GF-D8 (cell line): ENCODE measurements at places on chromosomes 3 and 15.

DNA sequence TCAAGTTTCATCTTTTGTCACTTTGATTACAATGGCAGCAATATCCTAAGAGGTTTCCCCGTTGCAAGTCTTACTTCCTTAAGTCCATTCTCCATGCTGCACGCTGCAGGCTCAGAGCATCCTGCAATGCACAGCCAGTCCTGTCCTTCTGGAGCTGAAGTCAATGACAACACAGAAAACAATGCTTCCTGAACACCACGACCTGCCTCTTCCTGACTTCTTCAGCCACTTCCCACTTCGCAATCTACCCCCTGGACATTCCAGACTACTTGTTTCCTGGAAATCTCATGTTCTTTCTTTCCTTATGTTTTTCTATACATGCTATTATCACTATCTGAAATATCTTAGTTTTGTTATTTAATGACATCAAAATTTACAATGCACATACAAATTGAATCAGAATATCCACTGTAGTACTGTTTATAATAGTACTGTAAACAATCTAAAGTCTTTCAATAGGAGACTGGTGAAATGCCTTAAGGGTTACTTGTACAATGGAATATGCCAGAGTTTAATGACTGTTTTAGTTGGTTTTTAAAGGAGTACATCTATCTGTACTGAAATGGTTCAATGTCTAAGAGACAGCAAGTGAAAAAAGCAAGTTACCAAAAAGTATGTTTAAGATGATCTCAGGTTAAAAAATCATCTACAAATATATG lies 113.7 kb upstream of the PRTG start:
- no peak for DNase-seq

DNA sequence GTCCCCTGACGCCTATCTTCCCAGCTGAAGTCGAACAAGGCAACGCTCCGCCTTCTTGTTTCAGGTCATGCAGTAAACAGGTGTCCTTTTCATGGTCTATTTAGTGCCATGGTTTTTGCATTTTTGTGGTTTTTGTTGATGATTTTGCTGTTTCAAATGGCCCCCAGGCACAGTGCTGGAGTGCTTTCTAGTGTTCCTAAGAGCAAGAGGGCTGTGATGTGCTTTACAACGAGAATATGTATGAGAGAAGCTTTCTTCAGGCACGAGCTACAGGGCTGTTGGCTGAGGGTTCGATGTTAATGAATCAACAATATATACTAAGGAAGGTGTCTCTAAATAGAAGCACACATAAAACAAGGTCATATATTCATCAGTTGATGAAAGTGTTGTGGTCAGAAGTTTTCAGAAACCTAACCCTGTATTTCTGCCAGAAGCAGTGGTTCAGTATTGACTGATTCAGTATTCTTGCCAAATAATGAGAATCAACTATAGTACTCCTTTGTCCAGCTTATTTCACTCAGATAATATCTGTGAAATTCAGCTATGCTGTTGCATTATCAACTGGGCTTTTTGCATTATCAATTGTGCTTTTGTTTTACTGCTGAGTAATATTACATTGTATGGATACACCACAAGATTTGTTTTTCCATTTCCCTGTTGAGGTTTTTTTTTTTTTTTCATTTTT lies 18.5 kb downstream of the LIMD1 start:
- no peak for DNase-seq

GRCh38 chr15:69341356-69341755 lies 42.6 kb downstream of the PAQR5 start:
- DNase-seq = no peak

DNA sequence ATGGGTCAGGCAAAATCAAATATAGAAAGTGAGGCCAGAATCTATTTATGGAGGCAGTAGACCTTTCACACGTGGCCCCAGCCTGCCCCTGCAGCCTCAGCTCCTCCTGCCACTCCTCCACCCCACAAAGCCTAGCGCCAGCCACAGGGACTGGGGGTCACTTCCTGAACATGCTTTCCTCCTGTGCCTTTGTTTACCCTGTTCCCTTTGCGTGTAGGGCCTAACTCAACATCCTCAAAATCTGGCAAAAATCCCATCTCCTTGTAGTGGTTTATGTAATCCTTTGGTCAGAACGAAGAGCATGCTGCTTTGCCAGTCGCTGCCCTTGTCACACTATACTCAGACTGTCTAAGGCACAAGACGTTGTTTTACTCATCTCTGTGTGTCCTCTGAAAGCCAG lies 39.6 kb downstream of the KBTBD12 start:
- no peak for DNase-seq

DNA sequence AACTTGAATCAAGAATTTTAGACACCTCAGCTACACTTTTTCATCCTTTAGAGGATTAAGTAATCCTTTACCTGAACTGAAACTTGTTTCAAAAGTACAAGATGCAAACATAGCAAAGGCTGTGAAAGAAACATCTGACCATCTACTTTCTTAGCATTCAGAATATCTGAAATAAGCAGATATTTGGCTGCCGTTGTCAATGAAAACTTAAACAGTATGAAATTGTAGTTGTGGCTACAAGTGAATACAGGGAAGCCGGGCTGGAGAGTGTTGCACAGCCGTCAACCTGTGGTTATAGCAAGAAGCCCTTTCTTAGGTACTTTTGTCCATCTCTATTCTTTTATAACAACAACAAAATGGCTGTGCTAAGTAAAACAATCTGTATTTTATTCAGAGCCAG lies 6.9 kb upstream of the CX3CR1 start:
- no peak for DNase-seq

GRCh38 chr15:81301815-81302399 lies 22.0 kb downstream of the STARD5 start:
- no peak for DNase-seq

- DNase-seq = no peak
Observed at GRCh38 chr15:58771621-58772250, 634 bp downstream of the MINDY2 start.

DNA sequence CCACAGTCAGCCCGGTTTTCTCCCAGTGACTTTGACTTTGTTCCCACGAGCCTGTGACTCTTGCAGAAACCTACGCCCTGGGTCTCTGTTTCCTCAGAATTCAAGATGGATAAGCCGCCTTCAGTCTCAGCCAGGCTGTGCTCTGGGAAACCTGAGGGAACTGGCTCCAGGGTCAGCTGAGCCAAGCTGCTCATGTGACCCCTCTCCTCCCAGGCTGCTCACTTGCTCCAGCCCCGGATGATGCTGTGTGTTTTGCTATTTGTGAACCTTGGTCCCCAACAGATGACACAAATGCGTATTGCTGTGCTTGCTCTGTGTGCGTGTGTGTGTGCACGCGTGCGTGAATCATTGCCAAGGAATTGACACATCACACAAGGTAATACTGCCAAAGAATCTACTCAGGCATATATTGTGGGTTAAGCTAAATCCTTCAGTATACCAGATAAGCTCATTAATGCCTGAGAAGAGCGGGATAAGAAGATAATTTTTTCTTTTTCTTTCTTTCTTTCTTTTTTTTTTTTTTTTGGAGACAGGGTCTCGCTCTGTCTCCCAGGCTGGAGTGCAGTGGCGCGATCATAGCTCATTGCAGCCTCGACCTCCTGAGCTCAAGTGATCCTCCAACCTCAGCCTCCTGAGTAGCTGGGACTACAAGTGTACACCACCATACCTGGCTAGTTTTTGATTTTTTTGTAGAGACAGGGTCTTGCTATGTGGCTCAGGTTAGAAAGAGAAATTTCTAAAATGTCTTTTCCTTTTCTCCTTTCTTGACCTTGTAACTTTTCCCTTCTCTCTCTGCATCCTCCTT lies 29.2 kb upstream of the UMPS start:
- DNase-seq = no peak

DNA sequence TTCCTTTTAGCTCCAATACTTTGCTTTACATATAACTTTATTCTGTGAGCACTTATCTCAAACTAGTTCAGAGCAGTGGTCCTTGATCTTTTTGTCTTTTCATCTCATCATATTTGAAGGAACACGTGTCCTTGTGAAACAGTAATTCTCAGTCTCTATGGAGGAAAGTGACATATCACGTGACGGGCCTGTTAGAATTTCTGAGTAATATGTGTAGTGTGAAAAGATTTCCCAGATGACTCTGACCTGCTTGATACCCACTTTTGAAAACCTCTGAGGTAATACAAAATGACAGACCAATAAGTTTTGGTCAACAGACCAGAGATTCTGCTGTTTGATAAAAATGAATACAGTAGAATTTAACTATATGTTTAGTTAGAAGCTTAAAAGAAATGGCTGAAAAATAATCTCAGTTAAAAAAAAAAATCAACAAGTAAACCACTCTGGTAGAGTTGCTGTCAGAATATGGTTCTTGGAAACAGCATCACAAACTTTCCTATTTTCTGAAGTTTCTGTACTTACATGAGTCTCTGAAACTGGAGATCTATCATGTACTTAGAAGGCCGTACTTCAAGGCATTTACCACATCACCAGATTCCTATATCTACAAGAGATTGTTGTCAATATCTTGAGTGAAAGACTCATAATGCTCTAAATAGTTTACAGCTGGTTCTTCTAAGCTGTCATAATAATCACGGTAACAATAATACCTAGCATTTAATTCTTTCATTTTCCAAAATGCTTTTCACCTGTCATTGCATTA lies 590.2 kb upstream of the TBL1XR1 start:
- no peak for DNase-seq

DNA sequence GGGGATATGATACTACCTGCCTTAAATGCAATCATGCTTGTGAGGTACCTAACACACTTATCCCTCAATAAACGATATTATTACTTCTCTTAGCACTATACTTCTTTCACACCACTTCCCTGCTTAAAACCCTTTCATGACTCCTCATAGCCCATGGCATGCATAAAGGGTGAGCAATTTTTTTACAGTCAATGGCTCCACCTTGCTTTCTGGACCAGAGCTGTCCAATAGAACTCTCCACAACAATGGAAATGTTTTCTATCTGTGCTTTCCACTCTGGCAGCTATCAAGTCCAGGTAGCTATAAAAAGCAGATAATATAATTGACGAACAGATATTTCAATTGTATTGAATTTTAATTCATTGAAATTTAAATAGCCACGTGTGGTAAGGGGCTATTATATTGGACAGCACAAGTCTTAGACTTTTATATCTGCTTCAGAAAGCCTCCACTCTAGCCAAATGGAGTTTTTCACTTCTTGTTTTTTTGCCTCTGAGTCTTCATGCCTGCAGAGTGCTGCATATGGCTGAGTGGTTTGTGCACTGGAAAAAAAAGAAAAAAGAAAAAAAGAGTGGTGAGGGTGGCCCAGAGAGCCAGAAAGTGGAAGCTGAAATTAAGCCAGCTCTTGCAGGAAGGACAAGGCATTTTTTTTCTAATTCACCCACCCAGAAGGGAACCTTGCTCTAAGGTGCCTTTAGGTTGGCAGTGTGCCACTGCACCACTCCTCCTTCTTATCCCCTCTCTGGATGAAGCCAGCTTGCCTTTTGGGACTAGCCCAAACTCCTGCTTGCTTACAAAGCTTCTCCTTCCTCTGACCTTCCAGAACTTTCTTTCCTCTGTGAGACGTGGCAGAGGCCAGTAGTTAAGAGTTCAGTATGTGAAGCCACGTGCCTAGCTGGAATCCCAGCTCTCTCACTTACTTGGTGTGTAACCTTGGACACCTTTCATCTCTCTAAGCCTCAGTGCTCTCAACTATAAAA lies 239.0 kb upstream of the LRTM1 start:
- no peak for DNase-seq

GRCh38 chr15:89905846-89906378 lies 6.8 kb downstream of the ARPIN start:
- DNase-seq = no peak

- no peak for DNase-seq
Observed at GRCh38 chr3:128623762-128624176, 26.8 kb downstream of the RPN1 start.

- DNase-seq = no peak
Observed at GRCh38 chr15:38864827-38865581, 300.4 kb upstream of the RASGRP1 start.

DNA sequence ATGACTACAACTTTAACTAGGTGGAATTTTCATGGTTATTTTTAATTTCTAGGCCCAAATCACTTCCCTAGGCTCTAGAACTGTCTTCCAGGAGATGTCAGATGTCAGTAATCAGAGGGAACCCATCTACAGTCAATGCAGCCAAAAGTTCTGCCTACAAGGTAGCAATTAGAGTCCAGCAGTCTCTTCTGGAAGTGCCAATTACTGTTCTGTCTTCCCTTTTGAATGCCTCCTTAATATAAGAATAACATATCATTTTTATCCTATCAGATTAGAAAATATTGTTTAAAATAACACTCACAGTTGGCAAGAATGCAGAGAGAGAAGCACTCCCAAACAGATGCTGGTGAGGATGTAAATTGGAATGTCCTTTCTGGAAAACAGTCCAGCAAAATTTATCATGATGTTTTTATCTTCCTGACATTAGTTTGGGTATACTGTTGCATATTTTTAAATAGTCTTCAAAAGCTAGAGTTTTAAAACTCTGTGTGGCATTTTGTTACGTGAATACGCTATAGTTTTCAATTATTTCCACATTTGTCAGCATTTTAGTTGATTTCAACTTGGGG lies 543.7 kb downstream of the FHIT start:
- DNase-seq = no peak

- no peak for DNase-seq
Observed at GRCh38 chr15:50641318-50641717, 45.3 kb downstream of the TRPM7 start.

DNA sequence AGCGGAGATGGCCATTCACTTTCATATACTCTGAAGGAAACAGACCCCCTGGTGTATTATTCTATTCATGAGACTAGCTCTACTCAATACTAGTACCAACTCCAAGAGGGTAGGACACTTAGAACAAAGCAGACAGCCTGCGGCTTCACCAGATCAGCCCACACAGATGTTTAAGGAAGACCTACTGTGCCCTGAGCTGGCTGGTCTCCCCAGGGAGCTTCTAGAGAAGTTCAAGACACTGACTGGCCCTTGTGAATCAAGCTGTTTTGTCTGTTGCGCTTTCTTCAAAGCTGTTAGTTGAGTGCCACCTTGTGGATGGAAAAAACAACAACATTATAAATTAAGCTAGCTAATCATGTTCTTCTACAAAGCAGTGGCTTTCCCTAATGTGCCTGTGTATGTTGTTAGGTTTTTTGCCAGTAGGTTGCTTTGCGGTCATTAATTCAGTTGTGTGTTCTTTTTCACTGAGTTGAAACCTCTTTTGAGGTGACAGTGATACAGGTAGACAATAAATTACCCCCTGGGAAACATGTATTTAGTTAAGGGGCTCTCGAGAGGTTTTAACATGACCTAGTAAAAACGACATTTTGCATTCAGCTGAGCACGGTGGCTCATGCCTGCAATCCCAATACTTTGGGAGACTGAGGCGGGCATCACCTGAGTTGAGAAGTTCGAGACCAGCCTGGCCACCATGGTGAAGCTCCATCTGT lies 64.2 kb upstream of the MYZAP start:
- DNase-seq = peak; percentile 62

GRCh38 chr15:39127925-39128617 lies 452.8 kb upstream of the THBS1 start:
- DNase-seq = no peak

- DNase-seq = no peak
Observed at GRCh38 chr3:185070491-185071286, 82.2 kb downstream of the C3orf70 start.

- DNase-seq = no peak
Observed at GRCh38 chr3:144394032-144394431, 422.4 kb downstream of the DIPK2A start.
